Activated T-cell treated with anti-CD3 and anti-CD28 coated beads for 48 hours (primary cell): ENCODE measurements at places on chromosomes 1 and 21.

- DNase-seq = no peak
These were observed 14.6 kb downstream of the C1orf198 start for GRCh38 chr1:230853731-230854130.

GRCh38 chr1:240399381-240399780, 212.6 kb downstream of the GREM2 start:
- DNase-seq = no peak

- DNase-seq = no peak
These were observed 39.3 kb upstream of the RBBP5 start for GRCh38 chr1:205161076-205161475.

GRCh38 chr1:91015358-91015780, 6.5 kb downstream of the ZNF644 start:
- no peak for DNase-seq

DNA sequence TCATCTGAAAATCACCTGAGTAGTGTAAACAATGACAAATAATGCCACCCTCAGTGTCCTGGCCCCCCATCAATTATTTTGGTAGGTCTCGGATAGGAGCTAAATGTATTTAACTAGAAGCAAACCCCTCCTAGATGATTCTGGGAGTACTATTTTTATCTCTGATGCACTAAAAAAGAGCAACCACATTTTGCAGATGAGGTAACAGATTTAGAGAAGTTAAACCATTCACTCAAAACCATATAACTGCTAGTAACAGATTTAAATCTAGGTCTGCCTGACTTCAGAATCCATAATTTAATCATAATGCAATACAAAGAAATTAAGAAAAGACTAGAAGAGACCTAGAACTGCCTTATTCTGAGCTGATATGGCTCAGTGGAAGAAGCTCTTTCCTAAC, 17.3 kb upstream of the PTCH2 start:
- DNase-seq = no peak

- no peak for DNase-seq
These were observed 6.6 kb downstream of the UBR4 start for GRCh38 chr1:19203440-19203839.
